Stimulated activated CD4-positive, alpha-beta T cell treated with anti-CD3 and anti-CD28 coated beads, TNF-alpha, amount 100 ng/mL, for 1 hour (primary cell): ENCODE measurements at places on chromosomes 16 and 17.
A peak's percentile ranks its signal among the peaks of the same experiment; 100 is the strongest.

- no peak for DNase-seq
Observed at GRCh38 chr17:81398176-81398831, 3.0 kb downstream of the BAHCC1 start.

DNA sequence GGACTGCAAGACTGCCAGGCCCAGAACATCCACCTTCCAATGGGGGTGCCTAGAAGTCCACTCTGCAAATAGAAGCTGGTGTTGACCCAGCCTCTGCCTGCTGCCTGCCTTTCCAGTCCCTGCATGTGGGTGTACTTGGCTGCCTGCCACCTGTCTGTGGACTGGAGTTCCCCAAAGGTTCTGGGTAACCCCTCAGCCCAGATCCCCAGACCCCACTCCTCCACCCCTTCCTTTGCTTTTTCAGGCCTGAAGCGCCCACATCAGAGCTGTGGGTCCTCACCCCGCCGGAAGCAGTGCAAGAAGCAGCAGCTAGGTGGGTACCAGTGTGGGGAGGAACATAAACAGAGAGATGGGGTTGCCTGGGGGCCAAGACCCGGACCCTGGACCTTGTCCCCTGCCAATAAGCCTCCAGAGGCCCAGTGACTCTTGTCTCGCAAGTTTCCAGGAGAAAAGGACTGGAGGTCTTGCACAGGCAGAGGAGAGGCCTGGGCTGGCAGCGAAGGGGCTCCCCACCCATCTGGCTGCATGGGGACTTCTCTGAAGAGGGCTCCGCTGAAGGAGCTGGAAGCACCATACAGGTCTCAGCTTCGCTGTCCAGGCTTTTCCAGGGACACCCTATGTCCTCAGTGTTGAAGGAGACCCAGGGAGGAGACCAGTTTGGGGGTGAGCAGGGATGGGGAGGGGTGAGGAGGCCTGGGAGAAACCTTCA lies 34.3 kb downstream of the NLRC5 start:
- peak; percentile 57 for DNase-seq

- DNase-seq, result no peak
Observed at GRCh38 chr16:89798126-89798525, 18.3 kb downstream of the FANCA start.

GRCh38 chr16:57755726-57756423 lies 20.3 kb downstream of the KATNB1 start:
- no peak for DNase-seq

DNA sequence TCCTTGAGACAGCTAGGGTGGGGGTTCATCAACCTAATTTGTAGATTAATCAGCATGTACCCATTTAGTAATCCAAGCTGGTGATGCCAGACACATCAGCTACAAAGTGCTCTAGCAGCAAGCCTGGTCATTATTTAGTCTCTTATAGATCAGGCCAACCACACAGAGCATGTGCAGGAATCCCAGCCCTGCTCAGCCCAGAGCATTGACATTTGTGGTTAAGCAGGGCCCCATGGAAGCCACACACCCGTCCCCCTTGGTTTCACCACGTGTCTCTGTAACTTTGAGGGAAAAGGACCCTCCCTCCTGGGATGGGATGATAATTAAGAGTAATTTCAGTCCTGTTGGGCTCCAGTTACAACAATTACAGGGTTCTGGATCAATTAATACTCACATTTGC lies 268.8 kb upstream of the RPL38 start:
- DNase-seq, result no peak

GRCh38 chr16:55542459-55543082 lies 23.9 kb upstream of the CAPNS2 start:
- no peak for DNase-seq

GRCh38 chr17:13537167-13537731 lies 64.5 kb downstream of the HS3ST3A1 start:
- DNase-seq, result no peak

- DNase-seq, result no peak
Observed at GRCh38 chr17:19538095-19539039, 4.7 kb downstream of the SLC47A1 start.

DNA sequence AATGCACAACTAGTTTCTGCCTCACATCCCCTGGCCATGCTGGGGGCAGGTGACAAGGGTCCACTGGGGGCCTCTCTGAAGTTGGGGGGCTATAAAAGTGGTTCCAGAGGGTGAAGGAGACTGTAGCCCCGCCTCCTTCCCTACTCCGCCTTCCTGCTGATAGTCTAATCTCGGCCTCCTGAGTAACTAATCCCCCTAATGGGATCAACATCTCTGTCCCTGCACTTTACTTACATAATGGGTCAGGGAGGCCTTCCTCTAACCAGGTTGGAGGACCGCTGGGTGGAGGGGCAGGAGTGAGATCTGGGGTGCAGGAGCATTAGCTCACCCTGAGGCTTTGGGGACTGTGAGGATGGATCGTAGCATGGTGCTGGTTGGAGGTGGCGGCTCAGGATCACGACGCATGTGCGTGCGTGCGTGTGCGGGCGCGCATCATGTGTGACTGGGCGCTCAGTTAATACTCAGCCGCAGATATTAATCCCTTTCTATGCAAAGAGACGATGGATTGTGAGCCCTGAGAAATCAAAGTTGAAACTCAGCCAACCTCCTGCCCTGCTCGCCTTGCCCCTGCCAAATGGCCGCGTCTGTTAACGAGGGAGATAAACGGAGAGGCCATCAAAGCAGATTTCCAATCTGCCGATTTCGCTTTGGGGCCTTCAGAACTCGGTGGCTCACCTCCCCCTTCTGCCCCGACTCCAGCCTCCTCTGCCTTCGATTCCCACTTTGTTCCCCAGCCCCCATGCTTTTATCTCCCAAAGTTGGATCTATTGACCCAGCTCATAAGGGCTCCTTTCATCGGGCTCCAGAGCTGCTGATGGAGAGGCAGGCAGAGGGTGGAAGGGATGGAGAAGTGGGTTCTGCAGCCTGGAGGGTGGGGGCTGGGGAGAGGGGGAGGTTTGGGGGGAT lies 107.3 kb downstream of the SDK2 start:
- DNase-seq, result no peak

DNA sequence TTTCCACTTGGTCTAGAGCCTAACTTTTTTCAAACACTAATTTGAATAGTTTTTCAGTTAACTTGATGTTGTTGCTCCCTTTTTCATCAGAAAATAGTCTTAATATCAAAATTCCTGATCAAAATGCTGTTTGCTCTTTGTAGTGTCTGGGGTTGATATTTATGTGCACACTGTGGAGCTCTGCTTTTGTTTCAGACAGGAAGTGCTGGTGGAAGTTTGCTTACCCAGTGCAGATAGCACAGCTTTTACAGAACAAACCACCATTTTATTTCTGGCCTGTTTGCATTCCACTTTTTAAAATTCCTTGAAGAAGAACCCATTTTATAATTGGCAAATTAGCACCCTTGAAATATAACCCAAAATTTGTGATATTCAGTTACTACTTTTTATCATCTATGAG lies 125.4 kb downstream of the MRTFB start:
- DNase-seq, result no peak

- DNase-seq, result no peak
Observed at GRCh38 chr16:53142823-53143568, 88.2 kb downstream of the CHD9 start.

- no peak for DNase-seq
Observed at GRCh38 chr17:41812381-41813151, at the start of gene FKBP10. Gene FKBP10, plus strand, starts transcription at chr17:41813004. Its CDS starts 31 bp downstream, at chr17:41813035.

DNA sequence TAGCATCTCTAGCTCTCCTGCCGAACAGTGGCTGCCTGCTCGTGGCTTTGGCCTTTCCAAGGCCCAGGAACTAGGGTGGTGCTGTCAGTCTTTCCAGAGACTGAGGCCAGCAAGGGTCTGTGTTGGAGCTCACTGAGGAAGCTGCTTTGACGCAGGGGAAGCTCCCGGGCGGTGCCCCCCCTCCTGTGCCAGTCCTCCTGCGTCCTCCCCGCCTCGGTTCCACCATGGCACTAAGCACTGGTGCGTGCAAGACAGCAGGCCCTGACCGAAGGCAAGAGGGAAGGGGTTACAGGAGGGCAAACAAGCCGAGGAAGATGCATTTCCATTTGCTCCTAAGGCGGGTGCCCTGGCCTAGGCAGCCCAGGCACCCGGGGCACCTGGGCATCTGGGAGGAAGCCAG lies 4.5 kb downstream of the CYB561 start:
- DNase-seq, result no peak

GRCh38 chr16:10812312-10813098 lies 6.1 kb downstream of the TVP23A start:
- DNase-seq, result no peak

GRCh38 chr17:80797741-80798594 lies 193.7 kb upstream of the CHMP6 start:
- no peak for DNase-seq

GRCh38 chr16:27549464-27549745 lies 308 bp downstream of the GTF3C1 start:
- DNase-seq, result no peak

GRCh38 chr17:50458701-50459676 lies 9.7 kb downstream of the CHAD start:
- DNase-seq, result no peak

DNA sequence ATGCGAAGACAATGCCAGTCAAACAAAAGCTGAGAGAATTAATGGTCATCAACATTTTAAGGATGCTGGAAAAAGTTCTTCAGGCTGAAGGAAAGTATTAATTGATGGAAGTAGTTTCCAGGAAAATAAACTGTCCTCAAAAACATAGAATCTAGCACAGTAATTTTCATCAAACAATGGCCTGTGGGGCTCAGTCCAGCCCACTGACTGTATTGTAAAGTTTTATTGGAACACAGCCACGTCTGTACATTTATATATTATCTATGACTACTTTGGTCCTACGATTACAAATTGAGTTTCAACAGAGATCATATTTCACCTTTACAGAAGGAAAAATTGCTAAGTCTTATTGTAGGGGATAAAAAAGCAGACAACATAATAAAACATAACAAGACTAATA lies 484.5 kb downstream of the KCNJ2 start:
- no peak for DNase-seq

GRCh38 chr17:47855737-47856136 lies 4.8 kb upstream of the SP6 start:
- DNase-seq, result no peak

DNA sequence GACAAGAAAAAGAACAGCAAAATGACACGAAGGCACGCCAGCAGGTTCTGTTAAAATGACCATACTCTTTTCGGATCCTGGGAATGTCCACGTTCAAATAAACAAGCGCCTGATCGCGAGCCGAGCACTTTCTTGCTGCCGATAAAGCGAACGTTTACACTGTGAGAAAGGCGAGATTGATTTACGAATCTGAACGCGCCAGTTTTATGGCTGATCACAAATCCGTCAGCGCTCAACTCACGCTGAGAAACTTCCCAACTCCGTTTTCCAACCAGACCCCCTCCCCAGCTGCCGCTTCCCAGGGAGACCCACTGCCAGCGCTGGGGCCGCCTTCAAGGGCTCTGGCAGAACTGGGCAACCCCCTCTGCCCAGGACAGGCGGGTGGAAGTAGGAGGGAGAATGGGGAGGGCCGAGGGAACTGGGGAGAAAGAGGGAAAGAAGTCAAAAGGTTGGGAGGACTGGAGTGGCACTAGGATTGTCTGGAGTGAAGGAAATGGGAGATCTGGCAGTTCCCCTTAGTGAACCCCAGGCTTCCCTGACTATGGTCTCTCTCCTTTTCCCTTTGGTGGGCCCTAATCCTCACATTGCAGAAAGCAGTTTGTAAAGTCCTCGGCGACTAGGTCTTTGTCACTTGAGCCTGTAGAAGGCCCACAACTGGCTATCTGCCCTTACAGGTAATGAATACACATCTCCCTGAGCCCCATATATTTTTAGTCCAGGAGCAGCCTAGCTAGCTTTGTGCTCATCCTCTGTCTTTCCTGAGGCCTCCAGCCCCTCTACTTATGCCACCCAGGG lies 6.9 kb downstream of the HOXB4 start:
- no peak for DNase-seq

DNA sequence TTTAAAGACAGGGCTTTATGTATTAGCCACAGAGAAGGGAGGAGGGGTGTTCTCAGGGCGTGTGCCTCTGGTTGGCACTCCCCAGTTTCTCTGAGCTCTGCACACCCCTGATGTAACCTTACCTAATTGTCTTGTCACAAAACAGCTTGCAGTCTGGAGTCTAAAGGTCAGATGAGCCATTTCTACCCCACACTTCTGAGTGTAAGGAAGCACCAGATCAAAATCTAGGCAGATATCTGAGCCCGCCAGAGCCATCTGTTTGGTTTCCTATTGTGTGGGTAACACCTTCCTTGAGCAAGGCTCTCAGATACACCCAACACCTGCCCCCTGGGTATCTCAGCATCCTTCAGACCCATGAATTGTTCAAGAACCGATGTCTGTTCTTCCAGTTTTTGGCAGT lies 15.5 kb downstream of the CDH1 start:
- no peak for DNase-seq

- DNase-seq, result no peak
Observed at GRCh38 chr17:61157246-61157886, 242.3 kb upstream of the TBX2 start.

- no peak for DNase-seq
Observed at GRCh38 chr17:21214777-21215541, 998 bp upstream of the TMEM11 start.

- no peak for DNase-seq
Observed at GRCh38 chr16:89909777-89910716, 8.6 kb upstream of the MC1R start.

GRCh38 chr16:51337662-51338061 lies 186.6 kb upstream of the SALL1 start:
- DNase-seq, result no peak
